ENCODE measurements at places on chromosomes 11 and 22.

DNA sequence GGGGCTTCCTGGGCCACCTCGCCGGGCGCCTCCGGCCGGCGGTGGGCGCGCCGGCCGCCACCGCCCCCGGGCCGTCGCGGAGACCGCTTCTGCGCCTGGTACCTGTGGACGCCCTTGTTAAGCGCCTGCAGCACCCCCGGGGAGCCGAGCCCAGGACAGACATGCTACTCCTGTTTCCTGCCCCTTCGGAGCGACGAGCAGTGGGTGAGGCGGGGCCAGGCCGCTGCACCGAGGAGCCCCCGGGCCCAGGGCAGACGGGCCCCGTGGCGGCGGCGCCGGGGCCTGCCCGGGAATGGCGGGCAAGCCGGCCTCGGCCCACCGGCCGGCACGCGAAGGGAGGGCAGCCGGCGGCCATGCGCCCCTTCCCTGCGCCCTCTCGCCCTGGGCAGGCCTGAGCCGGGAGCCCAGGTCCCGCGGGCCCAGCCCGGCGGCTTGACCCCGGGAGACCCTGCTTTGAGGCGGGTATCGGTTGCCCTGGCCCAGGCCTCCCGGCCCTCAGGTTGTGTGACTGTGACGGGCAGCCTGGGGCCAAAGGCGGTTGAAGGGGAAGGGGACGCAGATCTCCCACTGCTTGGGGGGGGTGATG lies 789 bp upstream of the KDM2A start:
- DNase-seq: no peak

- DNase-seq: no peak
Measured at GRCh38 chr11:57490456-57491248, 24.9 kb downstream of the SLC43A1 start.

GRCh38 chr22:42273855-42274451 lies 3.5 kb upstream of the TCF20 start:
- peak; percentile 90 for DNase-seq

DNA sequence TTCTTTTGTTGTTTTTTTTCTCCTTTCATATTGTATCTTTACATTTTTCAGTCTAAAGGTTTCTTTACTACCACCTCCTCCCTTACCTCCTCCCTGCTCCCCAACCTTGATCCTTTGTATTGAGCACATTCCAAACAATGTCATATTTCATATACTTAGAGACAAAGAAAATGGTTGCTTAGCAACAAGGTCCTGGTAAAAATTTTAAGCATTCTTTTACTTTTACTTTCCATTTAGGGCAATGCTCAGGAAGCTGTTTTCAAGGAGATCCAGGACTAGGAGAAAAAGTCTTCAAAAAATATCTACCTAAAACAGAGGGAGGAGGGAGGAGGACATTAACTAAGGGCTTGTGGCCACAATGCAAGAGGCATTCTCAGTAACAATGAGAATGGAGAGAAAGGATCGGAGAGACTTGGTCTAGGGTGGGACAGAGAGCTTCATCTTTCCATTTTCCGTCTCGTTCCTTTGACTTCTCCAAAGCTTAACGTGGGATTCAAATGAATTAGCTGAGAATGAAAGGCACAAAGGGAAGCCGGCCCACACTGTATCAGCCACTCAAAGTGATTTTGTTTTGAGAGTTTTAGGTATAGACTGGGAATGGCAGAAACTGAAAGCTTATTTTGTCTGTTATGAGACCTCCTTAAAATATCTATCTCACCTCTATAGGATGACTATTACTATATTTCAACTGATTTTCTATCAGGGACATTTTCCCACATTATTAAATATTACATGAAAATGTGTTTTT lies 455.7 kb downstream of the RAB38 start:
- DNase-seq: no peak

GRCh38 chr11:134753771-134754520 lies 341.9 kb upstream of the B3GAT1 start:
- DNase-seq: no peak

DNA sequence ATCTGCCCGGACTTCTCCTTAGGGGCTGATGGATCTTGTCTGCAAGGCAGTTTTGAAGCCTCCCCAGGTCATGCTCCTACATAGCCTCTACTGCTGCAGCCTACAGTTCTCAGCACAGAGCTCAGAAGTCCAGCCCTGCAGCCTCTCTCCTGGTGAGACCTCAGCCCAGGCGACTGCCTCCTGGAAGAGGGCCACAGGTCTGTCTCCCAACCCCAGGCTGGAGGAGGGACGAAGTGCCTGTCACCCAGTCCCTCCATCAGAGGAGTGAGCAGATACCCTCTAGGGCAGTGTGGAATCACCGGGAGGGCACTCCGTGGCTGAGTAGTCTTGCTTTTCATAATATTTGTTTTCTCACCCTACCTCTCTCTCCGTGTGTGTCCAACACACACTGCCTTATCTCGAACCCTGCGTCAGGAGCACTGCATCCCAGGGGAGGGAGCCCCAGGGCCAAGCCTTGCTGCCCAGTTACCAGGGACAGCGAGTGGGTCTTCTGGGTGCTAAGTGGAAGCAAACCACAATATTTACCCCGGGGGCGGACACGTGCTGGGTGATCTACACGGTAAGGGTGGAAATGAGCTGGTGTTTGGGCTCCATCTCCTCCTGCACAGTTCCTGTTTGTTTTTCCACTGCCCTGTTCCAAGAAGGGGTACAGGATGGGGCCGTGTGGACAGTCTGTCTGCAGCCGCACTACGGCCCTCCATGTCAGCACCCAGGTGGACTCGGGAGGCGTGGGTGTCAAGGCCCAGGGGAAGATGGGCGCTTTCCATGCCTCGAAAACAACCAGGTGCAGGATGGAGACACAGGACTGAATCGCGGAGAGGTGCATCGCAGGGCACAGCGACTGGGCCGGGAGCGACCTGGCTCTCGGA lies 133.7 kb upstream of the HSD17B12 start:
- DNase-seq: no peak

DNA sequence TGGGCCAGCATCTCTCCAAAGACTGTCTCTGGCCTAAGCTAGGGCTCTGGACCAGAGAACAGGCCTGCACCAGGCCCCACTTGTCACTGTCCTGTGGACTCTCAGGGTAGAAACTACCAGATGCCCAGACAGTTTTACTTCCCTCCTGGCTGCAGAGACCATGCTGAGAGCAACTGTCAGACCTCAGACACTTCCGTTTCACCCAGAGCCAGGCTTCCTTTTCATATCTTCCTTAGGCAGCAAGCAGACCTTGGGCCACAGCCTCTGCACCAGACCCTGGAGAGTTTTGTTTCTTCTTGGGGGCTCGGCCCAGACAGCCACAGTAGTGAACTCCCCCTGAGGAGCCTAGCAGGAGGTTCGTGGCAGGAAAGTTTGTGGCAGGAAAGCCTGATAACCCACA lies 12.1 kb upstream of the FCHSD2 start:
- DNase-seq: no peak

GRCh38 chr11:62842171-62842741 lies 2.9 kb upstream of the WDR74 start:
- DNase-seq: no peak

DNA sequence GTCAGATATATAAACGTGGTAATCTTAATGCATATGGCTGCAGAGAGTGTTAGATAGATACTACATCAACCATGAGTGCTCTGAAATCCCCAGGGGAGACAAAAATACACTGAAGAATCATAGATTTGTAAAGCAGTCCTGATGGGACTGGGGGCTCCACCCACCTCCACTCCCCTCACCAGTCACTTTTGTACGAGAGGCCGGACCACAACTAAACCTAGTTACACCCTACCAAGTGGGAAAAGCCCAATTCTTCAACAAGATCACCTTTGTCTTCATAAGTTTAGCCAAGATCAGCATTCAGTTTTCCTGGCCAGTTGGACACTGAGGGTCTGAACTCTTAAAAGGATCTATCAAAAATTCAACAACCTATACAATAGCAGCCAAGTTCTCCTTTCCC lies 1.5 kb downstream of the SF1 start:
- DNase-seq: no peak

GRCh38 chr11:120074076-120074475 lies 63.8 kb downstream of the TRIM29 start:
- DNase-seq: no peak

DNA sequence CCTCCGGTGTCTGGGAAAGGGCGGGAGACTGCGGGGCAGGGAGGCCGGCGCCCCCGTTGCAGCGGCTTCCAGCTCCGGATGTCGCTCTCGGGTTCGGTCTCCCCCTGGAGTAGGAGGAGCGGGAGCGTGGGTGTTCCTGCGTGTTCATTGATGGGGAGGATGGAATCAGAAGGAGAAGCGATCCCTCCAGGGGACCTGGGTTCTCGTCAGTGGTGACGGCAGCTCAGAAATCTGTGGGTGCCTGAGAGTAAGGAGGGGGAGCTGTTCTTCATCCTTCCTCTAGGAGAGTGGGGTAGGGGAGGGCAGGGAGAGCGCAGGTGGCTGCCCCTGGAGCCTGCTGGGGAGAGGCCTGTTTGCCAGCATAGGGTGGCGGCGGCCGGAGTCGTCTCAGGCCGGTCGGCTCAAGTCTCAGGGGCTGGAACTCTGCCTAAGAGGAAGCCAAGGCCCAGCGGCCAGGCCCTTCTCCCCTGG lies 1.1 kb downstream of the UBASH3B start:
- no peak for DNase-seq

DNA sequence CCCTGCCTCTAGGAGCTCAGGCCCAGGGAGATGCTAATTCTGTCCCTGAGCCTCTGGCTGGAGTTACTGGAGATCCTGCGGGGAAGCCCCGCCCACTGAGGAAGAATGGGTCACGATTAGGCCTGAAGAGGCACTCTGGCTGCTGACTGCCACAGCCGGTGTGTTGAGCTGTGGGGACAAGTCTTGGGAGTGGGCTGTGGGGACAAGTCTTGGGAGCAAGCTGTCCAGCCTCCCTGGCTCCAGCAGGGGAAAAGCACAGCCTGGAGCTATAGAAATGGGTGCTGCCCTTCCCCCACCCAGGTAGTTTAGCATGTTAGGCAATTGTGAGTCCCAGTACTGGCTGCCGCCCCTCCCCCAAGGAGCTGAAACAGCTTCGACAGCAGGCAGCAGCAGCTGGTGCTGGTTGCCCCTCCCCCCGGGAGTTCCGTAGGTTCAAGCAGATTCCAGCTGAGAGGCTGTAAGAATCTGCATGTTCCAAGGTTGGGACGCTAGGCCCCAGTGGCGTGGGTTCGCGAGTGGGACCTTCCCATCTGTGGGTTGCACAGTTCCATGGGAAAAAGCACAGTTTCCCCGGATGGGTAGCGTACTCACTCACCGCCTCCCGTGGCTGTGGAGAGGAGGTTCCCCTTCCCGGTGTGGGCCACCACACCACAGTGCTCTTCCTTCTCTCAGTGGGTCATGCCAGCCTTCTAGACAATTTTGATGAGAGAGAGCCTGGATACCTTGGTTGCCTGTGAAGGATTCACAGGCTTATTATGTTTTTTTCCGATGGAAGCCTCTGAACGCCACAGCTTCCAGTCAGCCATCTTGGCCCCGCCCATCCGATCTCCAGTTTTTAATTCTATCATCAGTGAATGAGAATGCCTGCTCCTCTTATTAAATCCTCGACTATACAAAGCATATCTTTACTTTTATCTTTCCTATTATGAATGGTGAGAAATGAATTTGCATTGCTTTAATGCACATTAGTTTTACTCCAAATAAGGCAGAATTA lies 61.5 kb downstream of the MSANTD4 start:
- peak; percentile 71 for DNase-seq

DNA sequence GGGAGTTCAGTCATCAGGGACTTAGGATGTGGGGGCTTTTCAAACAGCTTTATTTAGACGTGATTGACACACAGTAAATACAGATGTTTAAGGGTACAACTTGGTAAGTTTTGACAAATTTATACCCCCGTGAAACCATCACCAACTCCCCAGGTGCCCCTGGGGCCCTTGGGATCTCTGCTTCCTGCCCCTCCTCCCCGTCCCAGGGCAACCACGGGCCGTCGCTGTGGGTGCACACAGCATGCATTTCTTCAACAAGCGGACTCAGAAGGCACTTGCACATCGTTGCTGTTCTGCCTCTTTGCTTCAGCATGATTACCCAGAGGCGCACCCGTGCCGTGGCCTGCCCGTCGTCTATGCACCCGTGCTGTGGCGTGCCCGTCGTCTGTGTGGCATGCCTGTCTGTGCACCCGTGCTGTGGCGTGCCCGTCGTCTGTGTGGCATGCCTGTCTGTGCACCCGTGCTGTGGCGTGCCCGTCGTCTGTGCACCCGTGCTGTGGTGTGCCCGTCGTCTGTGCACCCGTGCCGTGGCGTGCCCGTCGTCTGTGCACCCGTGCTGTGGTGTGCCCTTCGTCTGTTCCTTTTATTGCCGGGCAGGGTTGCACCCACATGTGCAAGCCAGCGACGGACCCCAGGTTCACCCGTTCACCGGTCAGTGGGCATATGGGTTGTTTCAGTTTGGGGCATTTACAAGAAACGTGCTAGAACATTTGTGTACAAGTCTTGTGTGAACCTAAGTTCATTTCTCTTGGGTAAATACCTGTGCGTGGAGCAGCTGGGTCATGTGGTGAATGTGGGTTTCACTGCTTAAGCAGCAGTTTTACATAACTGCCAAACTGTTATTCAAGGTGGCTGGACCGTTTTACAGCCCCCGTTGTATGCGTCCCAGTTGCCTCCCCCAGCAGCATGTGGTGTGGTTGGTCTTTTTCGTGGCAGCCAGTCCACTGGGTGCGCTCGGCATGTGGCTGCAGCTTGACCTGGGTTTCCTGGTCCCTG lies 8.3 kb downstream of the CD81 start:
- DNase-seq: no peak

DNA sequence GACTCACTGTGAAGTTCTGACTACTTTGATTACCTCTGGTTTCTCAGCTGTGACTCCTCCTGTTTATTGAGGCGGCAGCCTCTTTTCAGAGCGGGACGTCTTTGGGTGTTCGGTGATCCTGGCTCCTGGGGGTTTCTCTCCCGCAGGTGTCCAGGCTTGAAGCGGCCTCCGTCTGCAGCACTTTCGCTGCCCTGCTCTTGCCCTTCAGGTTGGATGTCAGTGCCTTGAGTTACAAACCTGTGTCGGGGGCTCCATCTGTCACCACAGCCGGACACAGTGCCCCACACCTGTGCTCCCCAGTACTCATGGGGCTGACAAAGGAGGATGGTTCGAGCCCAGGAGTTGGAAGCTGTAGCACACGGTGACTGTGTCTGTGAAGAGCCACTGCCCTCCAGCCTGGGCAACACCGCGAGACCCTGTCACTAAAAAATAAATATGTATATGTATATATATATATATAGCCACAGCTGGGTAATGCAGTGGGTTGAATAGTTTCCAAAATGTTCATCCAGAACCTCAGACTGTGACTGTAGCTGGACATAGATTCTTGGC lies 104.1 kb downstream of the BRD1 start:
- no peak for DNase-seq

- peak; percentile 4 for DNase-seq
Measured at GRCh38 chr11:60125956-60126585, 37.6 kb downstream of the MS4A2 start.

GRCh38 chr11:47394322-47395222 lies 13.8 kb upstream of the SLC39A13 start:
- no peak for DNase-seq

Data from NCI-H524 treated with DMSO at 0.1 percent for 48 hours (cell line).